ENCODE measurements at places on chromosomes 5 and 9.

GRCh38 chr5:61666064-61666621, 334.1 kb downstream of the ZSWIM6 start:
- DNase-seq: no peak

DNA sequence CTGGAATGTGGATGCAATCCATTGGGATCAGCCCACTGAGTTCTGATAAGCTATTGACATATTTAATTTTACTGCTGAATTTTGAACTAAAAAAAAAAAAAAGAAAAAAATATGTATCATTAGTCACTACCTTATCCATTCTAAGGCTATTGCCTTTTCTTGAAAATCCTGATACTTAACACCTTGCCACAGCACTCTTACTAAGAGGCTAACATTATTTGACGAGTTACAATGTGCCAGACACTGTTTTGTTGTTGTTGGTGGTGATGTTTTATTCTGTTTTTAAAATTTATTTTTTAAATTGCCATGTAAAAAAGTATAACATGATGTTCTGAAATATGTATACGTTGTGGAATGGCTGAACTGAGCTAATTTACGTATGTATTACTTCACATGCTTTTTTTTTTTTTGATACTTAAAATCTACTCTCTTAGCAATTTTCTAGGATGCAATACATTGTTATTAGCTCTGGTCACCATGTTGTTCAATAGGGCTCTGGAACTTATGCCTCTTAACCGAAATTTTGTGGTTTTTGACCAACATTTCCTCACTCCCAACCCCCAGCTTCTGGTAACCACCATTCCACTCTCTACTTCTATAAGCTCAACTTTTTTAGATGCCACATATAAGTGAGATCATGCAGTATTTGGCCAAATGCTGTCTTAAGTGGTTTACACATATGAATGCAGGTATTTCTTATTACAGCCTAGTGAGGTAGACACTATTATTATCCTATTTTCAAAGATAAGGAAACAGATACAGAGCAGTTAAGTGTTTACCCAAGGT, 134.8 kb upstream of the PCA3 start:
- no peak for DNase-seq

GRCh38 chr9:95809686-95810085, 65.8 kb upstream of the ERCC6L2 start:
- DNase-seq: no peak

DNA sequence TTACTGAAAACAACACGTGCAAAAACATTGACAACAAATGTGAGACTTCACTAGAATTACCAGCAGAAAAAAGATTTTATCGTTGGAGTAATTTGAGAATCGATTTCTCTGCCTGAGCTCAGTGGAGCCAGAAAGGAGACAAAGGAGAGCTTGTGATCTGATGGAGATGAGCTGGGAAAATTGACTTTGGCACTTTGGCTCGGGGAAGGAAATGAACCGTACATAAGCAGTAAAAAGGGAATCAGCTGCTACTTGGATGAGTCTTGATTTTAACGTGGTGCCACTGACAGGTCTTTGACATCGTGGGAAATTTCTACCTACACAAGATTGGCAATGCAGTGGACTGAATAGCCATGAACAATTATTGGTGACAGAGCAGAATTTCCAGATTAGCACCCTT, 244.7 kb upstream of the RPS23 start:
- no peak for DNase-seq

DNA sequence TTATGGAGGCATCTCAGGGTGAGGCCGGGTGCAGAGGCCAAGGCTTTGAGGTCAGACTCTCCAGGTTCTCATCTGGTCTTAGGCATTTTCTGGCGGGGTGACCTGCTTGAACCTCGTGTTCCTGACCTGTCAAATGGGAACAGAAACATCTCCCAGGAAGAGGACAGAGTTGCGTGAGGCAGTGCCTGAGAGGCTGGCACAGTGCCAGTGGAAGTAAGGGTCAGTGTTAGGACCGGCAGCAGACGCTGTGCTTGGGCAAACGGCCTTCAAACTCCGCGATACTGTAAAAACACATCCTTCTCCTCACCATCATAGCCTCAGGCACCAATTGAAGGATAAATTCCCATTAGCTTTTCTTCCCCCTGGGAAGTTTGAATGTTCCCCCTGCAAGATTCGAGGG, 55.6 kb upstream of the FCN2 start:
- DNase-seq: peak; percentile 60
